ENCODE measurements at places on chromosomes 16 and 17.

DNA sequence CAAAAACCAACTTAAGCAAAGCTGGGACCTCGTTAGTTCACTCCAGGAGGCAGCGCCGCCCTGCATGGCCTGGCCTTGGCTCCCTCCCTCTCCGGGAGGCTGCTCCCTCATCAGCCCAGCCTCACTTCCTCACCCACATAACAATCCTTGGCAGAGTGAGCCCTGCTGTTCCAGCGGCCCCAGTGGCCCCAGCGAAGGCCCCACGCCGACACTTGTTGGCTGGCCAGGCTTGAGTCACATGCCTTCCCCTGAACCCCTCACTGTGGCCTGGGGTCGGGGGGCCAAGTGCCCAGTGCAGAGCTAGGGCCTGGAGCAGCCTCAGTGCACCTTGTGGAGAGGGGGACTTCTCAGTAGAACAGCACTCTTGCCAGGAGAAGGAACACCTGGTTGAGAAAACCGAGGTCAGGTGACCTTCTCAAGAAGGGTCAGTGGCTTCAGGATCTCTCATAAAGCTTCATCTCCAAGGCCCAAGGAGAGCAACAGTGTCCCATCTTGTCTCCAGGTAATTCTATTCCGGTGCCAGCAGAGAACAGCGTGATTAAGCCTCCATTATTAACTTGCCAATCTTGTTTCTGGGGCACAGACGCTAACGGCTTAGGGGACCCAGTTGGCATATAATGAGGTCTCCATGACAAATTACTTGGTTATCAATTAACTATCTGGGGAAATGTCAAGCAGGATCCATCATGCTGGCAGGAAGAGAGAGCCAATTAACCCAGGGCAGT is 26.8 kb downstream of the ENDOV start:
- no peak for DNase-seq

- DNase-seq, result no peak
Observed at GRCh38 chr17:75588596-75589011, 1.0 kb downstream of the MYO15B start.

DNA sequence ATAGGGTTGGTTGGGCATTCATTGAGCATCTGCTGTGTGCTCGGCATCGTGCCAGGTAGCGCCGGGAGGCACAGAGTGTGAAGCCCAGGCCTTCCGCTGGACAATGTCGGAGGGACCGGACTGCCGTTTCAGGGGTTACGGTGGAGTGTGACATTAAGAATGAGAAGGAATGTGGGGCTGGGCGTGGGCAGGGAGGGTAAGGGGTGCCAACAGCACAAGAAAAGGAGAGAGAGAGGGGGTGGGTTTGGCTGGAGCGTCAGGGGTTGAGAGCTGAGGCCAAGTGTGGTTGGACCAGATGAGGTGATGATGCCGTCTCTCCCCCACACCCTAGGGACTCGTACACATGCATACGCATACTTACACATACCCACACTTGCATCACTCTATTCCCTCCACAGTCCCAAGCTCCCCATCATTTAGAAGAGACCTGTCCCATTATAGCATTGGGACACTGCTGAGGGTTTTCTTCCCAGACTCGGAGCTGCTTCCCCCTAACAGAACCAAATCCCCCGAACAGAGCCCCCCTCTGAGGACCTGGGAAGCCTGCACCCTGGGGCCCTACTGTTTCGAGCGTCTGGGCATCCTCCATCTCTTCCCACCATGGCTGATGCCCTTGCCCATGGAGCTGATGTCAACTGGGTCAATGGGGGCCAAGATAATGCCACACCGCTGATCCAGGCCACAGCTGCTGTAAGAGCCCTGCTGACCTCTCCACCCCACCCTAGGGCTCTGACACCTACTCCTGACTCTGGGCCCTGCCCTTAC is 3.3 kb upstream of the KCTD11 start:
- no peak for DNase-seq

- DNase-seq, result peak; percentile 85
Observed at GRCh38 chr16:22353191-22353919, 21.1 kb downstream of the CDR2 start.

DNA sequence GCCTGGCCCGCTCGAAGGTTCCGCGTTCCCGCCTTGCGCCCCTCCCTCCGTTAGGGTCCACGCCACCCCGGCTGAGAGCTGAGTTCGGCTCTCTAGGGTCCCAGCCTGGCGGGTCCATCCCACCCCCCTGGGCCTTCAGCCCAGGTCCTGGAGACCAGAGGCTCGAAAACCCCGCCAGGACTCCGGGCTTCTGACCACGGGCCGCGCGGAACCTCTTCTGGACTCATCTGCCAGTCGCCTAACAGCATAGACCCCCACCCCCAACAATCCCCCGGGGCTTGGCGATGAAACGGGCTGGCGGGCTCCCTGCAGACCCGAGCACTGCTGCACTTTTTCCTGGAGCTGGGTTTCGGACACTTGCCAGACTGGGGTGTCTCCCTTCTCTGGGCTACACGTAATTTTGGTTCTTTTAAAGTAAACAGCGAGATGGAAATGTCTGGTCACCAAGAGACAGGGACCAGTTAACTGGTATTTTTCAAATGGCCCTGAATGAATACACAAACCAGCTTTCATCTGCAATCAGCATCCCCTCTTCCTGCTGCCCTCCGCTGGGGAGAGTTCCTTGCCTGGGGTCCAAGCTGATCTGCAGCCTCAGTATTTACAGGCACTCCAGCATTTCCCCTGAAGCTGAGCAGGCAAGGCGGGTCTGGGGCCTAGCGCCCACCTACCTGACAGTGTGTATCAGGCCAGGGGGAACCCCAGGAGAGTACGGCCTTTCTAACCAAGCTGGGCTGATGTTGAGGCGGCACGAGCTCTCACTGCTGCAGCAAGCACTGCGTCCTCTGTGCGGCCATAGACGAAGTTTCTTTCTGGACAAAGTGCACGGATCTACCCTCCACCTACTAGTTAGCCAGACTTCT is 639 bp upstream of the TRIM65 start:
- no peak for DNase-seq

DNA sequence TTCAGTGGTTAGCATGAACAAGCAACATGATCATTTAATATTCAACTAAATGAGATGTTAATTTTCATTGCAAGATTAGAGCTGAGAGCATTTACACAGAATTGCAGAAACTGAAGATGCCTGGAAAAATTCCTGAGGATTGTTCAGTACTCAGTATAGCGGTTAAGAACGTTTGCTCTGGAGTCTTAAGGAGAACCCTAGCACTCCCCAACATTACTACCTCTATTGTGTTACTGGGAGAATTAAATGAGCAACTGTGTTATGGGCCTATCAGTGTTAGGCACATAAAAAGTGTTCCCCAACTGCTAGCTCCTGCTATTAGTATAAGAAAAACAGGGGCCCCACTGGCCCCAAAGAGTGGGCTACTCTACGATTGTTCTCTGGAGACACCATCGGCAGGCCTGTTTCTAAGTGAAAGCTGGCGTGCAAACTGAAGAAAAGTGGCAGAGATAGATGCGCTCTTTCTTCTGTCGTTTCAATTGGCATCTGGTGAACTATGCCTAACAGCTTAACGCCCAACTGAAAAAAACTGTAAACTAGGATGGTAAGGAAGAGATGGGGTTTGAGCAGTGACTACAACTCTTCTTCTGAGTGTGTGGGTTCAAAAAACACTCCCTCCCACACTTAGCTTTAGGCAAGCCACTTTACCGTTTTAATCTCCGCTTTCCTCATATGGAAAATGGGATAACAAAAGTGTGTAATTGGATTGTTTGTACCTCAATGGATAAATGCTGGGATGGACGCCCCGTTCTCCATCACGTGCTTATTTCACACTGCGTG is 1.3 kb downstream of the CDR2 start:
- DNase-seq, result peak; percentile 18

DNA sequence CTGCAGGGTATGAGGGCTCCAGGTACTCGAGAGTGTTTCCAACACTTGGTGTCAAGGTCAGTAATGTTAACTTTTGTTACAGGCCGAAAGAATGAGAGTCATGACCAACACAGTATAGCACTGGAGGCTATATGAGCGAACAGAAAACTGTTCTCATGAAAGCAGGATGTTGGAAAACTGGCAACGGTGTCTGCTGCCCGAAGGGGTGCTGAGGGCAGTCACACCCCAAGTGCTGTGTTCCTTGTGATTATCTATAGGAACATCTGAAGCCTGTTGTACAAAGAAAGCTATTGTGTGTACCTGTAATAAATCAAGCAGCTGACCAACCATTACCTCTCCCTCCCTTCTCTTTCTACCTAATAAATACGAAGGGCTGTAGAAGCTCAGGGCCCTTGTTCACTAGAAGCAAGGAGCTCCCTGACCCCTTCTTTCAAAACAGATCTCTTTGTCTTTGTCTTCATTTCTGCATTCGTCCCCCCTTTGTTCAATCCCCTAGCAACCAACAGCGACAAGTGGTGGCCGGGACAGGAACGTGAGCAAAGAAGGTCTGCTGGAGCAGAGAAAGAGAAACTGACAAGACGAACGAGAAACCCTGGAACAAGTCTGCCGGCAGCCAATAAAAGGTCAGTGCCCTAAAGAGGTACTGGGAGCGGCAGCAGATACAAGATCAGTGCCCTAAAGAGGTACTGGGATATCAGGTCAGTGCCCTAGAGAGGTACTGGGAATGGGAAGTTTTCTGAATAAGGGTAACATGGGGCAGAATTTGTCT is 7.6 kb downstream of the CD300LD start:
- DNase-seq, result no peak

DNA sequence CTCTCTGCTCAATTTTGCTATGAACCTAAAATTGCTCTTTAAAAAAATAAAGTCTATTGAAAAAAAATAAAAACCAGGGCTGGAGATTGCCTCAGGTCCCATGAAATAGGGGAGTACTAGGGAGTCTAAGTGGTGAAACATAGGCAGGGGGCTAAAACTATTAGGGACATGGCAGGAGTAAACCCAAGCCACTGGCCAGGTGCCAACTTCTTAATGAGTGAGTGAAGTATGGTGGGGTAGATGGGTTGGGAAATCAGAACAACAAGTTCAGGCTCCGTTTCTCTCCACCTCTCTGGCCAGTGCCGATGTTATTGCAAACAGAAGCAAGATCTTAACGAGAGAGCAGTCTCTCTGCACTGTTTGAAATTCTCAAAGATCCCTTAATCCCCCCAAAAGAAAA is 322.4 kb upstream of the CDH5 start:
- DNase-seq, result no peak
